ENCODE measurements at places on chromosomes 2 and 18. TPM values are rescaled to one million over a fixed set of nuclear protein-coding genes. Genes with fewer than 3 reads are reported as not detected.

DNA sequence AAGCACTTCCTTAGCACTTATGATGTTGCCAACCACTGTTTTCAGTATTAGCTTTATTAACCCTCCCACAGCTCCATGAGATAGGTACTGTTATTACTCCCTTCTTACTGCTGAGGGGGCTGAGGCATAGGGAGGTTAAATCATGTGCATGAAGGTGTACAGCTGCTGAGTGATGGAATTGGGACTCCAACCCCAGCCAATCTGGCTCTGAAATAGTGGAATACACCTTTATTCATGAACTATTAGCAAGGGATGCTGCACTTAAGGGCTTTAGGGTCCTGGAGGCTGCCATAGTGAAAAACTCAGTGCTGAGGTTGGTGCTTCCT, 19.2 kb downstream of the SMARCAL1 start:
- no peak for DNase-seq
- no peaks in the 10 kb centered on the region for H3K27me3 ChIP-seq
- no peak overlapping the region for H3K27ac ChIP-seq
- no peak overlapping the region for H3K4me3 ChIP-seq

DNA sequence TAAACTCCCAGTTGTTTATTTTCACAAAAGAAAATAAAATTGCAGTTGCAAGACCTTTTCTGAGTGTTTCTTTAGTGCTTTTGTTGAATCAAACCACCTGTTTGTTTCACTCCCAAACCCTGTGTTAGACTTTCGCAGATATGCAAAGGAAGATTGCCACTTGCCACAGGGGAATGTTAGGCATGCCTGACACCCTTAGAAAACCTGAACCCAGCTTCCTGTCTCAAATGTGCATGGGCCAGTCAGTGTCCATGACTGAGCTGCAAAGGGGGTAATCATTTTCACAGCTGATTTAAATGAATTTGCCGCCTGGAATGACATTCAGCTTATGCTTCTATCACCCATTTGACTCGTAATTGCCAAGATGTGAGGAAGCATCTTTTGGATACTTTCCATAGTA, 17.5 kb downstream of the TGOLN2 start:
- H3K36me3 ChIP-seq: no peaks in the 10 kb centered on the region
- H3K27me3 ChIP-seq: no peaks in the 10 kb centered on the region
- H3K4me1 ChIP-seq: peaks cover 26% of the 10 kb centered on the region

DNA sequence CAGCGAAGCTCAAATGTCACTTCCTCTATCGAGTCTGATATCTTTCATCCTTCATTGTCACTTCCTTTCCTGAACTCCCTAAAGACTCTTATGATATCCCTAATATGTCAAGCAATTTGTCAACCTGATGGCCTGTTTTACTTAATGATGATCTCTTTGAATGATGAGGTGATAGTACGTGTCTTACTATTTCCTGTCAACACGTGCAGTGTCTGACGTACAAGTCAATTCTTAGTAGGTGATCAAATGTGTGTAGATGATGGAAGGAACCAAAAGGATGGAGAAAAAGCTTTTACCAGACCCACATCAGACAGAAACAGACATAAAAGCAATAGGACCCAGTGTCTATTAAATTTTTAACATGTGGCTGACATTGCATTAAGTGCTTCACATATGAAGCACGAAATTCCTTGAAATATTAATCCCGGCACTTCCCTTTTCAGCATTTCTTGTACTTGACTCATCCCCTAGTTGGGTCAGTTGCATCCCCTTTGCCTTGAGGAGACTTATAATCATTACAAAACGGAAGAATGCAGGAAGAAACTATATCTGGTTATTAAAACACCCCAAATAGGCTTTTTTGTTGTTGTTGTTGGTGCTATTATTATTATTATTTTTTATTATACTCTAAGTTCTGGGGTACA, 108.6 kb upstream of the NYAP2 start:
- H3K36me3 ChIP-seq: no peaks in the 10 kb centered on the region
- no peak overlapping the region for H3K27ac ChIP-seq
- no peaks in the 10 kb centered on the region for H3K4me1 ChIP-seq
- DNase-seq: no peak
- no peaks in the 10 kb centered on the region for H3K27me3 ChIP-seq

DNA sequence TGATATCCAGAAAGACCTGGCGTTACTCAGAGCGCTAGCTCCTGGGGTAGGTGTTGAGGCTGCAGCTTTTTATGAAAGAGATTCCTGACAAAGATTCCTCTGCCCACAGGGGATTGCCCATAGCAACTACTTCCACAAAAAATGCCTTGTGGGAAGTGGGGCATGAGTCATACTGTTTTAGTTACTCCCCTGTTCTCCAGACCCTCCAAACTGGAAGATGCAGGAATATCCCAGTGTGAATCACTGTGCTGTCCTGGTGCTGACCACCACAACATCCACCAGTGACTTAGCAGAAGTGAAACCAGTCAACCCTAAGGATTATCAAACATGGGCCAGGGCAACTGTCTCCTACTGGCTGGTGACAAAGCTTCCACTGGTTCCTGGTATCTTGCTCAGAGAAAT, 61.8 kb downstream of the CDH2 start:
- DNase-seq: no peak
- H3K4me3 ChIP-seq: no peak overlapping the region
- no peaks in the 10 kb centered on the region for H3K36me3 ChIP-seq
- no peaks in the 10 kb centered on the region for H3K27me3 ChIP-seq

- peaks cover 14% of the 10 kb centered on the region for H3K4me1 ChIP-seq
- H3K36me3 ChIP-seq: no peaks in the 10 kb centered on the region
- H3K27me3 ChIP-seq: no peaks in the 10 kb centered on the region
- DNase-seq: no peak
- no peak overlapping the region for H3K4me3 ChIP-seq
Observed at GRCh38 chr18:44508474-44508873, 172.2 kb upstream of the SETBP1 start.

GRCh38 chr2:83234246-83234645, 1224.8 kb downstream of the SUCLG1 start:
- no peaks in the 10 kb centered on the region for H3K4me1 ChIP-seq
- no peaks in the 10 kb centered on the region for H3K27me3 ChIP-seq
- no peak overlapping the region for H3K4me3 ChIP-seq
- H3K27ac ChIP-seq: no peak overlapping the region
- H3K36me3 ChIP-seq: no peaks in the 10 kb centered on the region
- DNase-seq: no peak

GRCh38 chr18:6561862-6562291, 147.2 kb upstream of the L3MBTL4 start:
- no peak overlapping the region for H3K27ac ChIP-seq
- H3K27me3 ChIP-seq: no peaks in the 10 kb centered on the region
- H3K36me3 ChIP-seq: no peaks in the 10 kb centered on the region
- DNase-seq: no peak
- H3K4me3 ChIP-seq: no peak overlapping the region

- H3K4me3 ChIP-seq: no peak overlapping the region
- DNase-seq: no peak
- peaks cover 50% of the 10 kb centered on the region for H3K4me1 ChIP-seq
- peaks cover 7% of the 10 kb centered on the region for H3K36me3 ChIP-seq
- peaks cover 7% of the 10 kb centered on the region for H3K27me3 ChIP-seq
- H3K27ac ChIP-seq: no peak overlapping the region
Observed at GRCh38 chr18:76983613-76984051, 149.0 kb downstream of the MBP start.

GRCh38 chr2:31255911-31256571, 22.1 kb downstream of the EHD3 start:
- H3K4me1 ChIP-seq: peaks cover 69% of the 10 kb centered on the region
- H3K27ac ChIP-seq: peak overlapping the region; percentile 82
- H3K4me3 ChIP-seq: peak overlapping the region; percentile 77

GALNT13 gene
- not detected for polyA plus RNA-seq

ST8SIA5 gene
- polyA plus RNA-seq: not detected

NR4A2 gene
- 61.0 TPM for polyA plus RNA-seq

LRRTM1 gene
- not detected for polyA plus RNA-seq

AKAIN1 gene
- polyA plus RNA-seq: not detected

All from naive B cell (primary cell).